ENCODE measurements at places on chromosomes 2 and 18.
A peak's percentile ranks its signal among the peaks of the same experiment; 100 is the strongest.

DNA sequence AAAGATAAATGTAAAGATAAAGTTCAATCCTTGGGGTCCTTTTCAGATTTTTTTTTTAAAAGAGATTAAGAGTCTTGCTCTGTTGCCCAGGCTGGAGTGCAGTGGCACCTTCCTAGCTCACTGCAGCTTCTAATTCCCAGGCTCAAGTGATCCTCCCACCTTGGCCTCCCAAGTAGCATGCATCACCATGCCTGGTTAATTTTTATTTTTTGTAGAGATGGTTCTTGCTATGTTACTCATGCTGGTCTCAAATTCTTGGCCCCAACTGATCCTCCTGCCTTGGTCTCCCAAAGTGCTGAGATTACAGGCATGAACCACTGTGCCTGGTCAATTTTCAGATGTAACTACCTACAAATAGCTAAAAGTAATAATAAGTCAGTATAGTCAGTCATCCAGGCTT is 21.1 kb downstream of the NFE2L2 start:
- no peak for DNase-seq

DNA sequence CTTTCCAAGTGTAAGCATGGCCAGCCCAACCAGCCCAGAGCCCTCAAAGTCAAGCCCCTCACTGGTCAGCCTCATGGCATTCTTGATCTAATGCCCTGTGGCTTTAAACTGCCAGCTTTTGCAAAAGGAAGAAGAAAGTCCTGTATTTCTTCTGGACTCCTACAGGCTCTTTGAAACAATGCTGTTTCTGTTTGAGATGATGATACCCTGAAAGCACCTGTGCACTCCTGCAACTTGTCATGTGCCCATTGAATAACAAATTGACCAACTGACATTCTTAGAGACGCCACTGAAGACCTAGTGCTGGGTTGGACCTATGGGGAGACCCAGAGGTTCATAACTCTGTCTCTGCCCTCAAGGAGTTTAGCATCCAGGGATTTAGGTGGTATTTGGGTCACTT is 82.0 kb upstream of the MSH2 start:
- DNase-seq = no peak

GRCh38 chr18:58541146-58541788 is 87.6 kb downstream of the ALPK2 start:
- DNase-seq = peak; percentile 15

GRCh38 chr2:153294199-153294786 is 184.3 kb downstream of the RPRM start:
- DNase-seq = no peak

DNA sequence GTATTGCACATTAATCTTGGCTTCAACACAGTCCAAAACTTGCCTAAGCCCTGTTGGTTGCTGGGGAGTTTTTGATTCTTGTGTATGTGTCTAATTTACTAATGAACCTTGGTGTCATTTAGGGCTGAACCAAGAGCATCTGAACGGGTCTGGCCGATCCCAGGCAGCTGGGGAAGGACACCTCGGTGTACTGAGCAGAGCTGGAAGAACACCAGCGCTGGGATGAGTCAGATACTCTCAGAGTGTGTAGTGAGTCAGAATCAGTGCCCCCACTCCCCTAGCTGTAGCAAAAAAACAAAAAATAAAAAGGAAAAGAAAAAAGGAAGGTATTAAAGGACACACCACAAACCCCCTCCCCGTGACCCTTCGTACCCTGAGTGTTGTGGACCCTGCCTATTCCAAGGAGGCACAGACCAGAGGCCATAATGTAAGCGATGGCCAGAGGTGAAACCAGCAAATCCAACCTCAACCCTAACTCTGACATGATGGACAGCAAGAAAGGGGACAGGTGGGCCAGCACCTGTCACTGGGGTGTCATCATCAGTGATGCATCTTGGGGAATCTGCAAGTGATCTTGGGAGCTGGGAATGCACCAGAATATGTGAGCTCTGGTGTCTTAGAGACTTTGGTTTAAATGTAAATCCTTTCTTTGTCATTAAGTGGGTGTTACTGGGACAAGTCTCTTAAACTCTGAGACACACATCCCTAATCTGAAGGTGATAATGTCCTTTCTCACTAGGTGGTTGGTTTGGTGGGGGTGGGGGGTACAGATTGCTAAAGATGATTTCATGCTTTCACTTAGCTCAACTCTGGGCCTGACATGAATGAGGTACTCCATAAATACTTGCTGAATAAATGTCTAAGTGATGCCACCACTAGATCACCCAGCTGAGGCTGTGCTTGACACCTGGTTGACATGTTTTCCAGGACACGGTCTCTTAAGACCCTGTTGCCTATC is 34.2 kb upstream of the NCOA1 start:
- DNase-seq = no peak

GRCh38 chr2:144711084-144711483 is 191.2 kb upstream of the ZEB2 start:
- DNase-seq = no peak

DNA sequence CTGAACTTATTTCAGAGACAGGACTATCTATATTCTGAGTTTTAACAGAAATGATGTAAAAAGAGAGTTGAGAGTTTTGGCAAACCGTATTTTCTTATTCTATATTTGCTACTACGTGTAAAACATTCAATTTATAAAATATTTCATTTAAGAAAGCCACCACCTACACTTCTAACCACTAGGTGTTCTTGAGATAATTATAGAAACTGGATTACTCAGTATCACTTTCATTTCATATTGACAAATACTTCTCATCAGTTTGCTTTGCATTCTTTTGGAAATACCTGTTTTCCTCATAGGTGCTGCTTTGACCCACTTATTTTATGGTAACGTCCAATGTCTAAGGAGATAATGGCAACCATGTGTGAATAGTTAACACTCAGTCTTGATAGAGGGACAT is 103.3 kb upstream of the LYPD1 start:
- DNase-seq = no peak

- no peak for DNase-seq
Observed at GRCh38 chr2:49982871-49983270, 828.6 kb upstream of the FSHR start.

DNA sequence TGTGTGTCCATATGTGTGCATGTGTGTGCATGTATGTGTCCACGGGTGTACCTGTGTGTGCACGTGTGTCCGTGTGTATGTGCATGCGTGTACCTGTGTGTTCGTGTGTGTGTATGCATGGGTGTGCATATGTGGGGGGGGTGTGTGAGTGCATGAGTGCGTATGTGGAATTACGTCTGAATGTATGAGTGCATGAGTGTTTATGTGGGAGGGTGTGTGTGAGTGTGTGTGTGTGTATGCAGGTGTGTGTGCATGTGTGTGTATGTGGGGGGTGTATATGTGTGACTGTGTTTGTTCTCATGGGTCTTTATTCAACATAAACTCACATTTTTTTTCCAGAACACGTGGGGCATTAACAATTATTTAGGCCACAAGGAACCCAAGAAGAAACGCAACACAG is 208.4 kb downstream of the SNTG2 start:
- no peak for DNase-seq

DNA sequence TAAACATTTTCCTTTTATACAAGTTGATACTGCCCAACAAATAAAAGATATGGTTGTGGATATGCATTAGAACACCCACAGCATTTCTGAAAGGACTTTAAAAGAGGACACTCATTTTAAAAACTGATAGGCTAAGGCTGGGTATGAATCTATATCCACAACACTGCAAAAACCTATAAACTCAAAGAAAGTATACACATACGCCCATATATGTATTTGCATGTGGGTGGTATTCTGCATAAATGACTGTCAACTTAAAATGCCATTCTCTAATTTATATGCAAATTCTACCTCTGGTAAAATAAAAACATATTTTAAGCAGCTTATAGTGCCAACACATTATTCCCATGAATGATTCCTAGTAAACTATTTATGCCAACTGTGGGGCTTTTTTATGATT is 20.1 kb downstream of the FIGN start:
- no peak for DNase-seq

- DNase-seq = no peak
Observed at GRCh38 chr2:136206613-136207012, 88.7 kb upstream of the CXCR4 start.

DNA sequence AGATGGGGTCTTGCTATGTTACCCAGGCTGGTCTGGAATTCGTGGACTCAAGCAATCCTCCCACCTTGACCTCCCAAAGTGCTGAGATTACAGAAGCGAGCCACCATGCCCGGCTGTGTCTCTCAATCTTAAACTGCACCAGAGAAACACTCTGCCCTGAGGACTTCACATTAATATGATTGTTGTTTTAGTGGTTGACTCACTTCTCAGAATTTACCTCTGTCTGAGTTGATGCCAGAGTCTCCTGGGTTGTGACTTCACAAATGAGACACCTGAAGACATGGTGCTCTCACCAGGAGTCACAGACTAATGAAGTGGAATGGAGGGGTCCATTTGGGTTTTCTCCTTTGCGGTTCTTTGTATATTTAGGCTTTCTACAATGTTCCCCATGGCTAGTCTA is 61.0 kb upstream of the TGIF1 start:
- no peak for DNase-seq

GRCh38 chr2:23213196-23213595 is 171.8 kb upstream of the KLHL29 start:
- DNase-seq = no peak

GRCh38 chr2:120219291-120219690 is 3.9 kb downstream of the TMEM185B start:
- no peak for DNase-seq

DNA sequence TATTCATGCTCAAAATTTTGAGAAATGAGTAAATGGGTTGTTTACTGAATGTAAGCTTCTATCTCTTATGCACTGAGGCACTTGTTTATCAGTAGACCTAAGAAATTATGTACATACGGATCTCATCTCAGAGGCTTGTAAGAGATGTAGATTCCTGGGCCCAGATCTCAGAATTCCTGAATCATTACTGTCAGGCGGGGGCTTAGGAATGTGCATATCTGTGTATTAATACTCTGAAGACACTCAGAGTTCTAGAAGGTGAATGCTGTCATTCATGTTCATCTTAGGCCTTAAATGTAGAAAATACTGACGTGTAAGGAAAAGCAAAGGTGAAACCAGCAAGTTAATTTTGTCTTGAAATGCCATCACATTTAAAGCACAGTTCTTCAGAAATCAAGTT is 169.6 kb downstream of the FMNL2 start:
- peak; percentile 35 for DNase-seq

- no peak for DNase-seq
Observed at GRCh38 chr2:69456950-69457445, 19.8 kb upstream of the NFU1 start.

DNA sequence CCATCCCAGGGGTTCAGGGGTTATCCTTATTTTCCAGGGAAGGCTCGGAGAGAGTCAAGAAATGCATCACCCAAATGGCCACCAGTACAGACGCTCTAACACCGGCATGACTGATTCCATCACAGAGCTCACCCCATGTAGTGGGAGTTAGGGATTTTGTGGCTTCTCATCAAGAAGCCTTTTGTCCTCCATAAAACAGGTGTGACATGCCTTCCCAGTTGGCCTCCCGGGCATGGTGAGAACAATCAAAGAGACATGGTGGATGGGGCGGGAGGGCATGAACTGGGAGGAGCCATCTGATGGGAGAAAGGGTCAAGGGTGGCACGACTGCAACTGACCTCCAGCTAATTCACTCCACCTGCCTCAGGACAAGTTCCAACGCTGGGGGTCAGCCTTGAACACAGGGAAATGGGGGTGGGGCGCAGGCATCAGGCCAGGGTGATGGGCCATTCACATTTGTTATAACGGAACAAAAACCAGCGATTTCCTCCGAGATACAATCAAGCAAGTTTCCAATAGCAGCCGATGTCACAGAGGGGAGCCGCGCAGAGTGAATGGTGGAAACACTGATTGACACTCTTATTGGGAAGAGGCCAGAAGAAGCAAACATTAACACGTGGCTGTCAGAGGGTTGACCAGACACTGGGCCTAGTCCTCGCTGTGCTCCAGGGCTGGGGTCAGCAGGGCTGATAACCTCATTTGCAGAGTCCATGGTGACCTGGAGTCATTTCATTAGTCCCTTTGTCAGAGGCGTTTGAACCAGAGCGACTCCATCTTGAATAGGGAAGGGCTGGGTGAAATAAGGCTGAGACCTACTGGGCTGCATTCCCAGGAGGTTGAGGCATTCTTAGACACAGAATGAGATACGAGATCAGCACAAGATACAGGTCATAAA is 80.5 kb upstream of the HPCAL1 start:
- no peak for DNase-seq

Measured in cardiac muscle cell (in vitro differentiated cells and primary cell).